Mammary microvascular endothelial cell (primary cell): ENCODE measurements at places on chromosomes 7 and 10. TPM values are rescaled to one million over a fixed set of nuclear protein-coding genes. Genes with fewer than 3 reads are reported as not detected.

C10orf143 gene
- 1.1 TPM in 1 of 2 replicates, not detected in the other for total RNA-seq

NPFFR1 gene
- total RNA-seq, result not detected in 2 replicates

PTPRZ1 gene
- not detected in 2 replicates for total RNA-seq

FXYD4 gene
- total RNA-seq, result not detected in 2 replicates

ZNF248 gene
- 2.3 and 4.9 TPM in 2 replicates for total RNA-seq

EBF3 gene
- 11.9 and 13.4 TPM in 2 replicates for total RNA-seq

PKD2L1 gene
- total RNA-seq, result not detected in 2 replicates

TACC2 gene
- total RNA-seq, result 15.8 and 20.7 TPM in 2 replicates

CCDC172 gene
- not detected in 2 replicates for total RNA-seq

SFRP4 gene
- total RNA-seq, result 0.33 TPM in 1 of 2 replicates, not detected in the other

C10orf71 gene
- not detected in 2 replicates for total RNA-seq

BAIAP2L1 gene
- total RNA-seq, result 2.4 and 4.1 TPM in 2 replicates
